ENCODE measurements at places on chromosomes 7 and 10.

GRCh38 chr10:26488344-26488743 lies 50.2 kb downstream of the APBB1IP start:
- no peak for DNase-seq

DNA sequence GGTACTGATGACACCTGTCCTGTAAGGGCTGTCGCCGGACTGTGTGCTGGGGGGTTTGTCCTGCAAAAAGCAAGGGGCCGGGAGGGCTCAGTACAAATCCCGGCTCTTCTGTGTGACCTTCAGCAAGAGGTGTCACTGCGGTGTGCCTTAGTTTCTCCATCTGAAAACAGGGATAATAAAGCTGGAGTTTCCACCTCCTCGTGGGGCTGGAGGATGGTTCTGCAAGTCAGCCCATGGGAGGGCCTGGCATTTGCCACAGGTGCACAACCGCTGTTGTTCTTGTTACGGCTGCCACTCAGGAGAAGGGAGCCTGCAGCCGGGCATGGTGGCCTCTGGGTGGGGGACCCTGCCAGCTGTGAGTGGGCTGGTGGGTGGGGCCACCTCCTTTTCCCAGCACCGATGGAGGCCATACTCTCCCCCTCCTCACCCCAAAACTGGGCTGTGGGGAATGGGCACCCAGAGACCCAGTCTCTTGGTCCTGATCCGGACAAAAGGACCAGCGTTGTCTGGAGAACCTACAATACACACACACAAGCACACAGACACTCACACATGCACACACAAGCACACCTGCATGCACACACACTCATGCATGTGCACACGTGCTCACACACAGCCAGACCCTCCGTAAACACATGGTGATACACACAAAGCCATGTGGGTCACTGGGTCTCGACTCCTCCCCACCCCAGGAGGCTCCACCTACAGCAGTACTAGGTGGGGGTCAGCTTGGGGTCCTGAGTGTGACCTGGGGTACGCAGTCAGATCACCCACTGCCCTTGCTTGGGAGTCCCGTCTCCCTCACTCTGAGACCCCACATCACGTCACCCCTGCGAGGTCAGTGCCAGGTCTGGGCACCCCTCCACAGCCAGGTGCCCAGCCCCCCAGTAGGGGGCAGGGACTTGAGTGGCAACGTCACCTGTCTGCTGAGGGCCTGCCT lies 34.1 kb downstream of the ELFN1 start:
- DNase-seq: no peak

GRCh38 chr7:143177374-143178119 lies 5.7 kb upstream of the TAS2R39 start:
- DNase-seq: no peak

GRCh38 chr7:33904681-33905388 lies 504 bp upstream of the BMPER start:
- DNase-seq: no peak

DNA sequence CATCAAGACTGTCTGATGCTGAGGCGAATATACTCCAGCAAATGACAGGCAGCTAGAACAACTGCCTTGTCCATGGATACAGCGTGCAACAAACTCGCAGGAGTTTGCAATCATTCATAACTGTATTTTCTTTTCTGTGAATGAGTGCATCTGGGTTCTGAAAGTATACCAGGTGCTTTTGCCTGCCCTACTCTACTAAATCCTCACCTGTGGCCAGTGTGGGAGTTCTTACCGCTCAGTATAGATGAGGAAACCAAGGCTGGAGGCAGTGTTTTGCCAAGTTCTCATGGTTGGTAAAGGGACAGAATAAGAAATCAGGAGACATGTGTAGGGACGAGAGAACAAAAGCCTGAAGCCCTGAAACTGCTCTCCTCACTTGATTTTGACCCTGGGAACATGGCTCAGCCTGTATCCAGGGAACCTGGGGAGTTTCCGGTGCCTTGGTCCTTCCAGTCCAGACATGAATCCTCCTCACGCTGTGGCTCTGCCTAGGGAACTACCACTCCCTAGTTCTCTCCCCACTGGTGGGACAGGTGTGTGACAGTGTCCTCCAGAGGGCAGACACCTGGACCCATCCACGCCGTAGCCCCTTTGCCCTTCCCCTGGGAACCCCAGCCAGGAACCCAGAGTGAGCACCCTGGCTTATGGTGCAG lies 142.0 kb downstream of the CDH23 start:
- no peak for DNase-seq

DNA sequence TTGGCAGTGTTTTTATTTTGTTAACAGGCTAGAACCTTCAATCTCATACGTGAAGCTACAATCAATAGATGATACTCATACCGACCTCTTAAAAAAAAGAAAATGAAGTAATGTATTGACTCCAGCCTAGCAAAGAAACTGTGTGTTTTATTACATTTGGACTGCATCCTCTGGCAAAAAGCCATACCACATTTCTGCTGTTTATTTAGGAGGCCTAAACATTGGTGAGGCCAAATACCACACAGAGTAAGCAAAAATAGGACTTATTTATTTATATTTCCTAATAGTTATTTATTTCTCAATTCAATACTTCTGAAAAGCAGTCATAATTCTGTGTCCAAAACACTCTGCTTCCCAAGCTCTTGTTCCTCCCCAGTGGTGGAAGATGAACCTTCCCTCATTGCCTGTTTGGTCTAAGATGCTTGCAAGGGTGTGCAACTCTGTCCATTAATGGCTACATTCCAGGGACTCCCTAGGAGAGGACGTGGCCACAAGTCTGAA lies 398.8 kb upstream of the KLF6 start:
- no peak for DNase-seq

- no peak for DNase-seq
These were observed 59.8 kb downstream of the MAPK8 start for GRCh38 chr10:48366261-48366660.

GRCh38 chr10:116053910-116054309 lies 219.1 kb downstream of the GFRA1 start:
- no peak for DNase-seq

DNA sequence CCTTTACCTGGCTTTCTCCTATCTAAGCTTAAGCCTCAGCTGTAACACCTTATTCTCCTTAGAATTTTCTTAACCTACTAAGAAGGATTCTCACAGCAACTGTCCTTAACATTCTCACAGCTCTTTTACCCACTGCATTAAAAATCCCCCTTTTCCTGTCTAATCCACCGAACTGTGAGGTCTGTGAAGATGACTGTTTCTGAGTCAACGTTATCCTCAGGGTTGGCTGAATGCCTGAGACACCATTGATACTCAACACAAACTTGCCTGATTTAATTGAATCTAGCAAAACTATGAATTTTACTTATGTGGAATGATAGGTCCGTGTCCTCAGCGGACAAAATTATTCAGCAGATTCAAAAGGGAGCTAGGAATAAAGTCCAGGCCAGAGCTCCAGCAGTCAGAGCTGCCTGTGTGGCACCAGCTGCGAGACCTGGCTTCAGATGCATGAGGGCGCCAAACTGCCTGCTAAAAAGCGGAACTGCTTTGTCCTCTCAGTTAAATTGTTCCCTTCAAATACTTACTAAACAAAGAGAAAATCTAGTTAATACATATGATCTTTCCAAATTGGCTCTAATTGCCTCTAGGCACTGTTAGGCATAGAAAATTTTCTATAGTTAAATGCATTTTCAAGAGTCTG lies 33.4 kb upstream of the VWDE start:
- no peak for DNase-seq

DNA sequence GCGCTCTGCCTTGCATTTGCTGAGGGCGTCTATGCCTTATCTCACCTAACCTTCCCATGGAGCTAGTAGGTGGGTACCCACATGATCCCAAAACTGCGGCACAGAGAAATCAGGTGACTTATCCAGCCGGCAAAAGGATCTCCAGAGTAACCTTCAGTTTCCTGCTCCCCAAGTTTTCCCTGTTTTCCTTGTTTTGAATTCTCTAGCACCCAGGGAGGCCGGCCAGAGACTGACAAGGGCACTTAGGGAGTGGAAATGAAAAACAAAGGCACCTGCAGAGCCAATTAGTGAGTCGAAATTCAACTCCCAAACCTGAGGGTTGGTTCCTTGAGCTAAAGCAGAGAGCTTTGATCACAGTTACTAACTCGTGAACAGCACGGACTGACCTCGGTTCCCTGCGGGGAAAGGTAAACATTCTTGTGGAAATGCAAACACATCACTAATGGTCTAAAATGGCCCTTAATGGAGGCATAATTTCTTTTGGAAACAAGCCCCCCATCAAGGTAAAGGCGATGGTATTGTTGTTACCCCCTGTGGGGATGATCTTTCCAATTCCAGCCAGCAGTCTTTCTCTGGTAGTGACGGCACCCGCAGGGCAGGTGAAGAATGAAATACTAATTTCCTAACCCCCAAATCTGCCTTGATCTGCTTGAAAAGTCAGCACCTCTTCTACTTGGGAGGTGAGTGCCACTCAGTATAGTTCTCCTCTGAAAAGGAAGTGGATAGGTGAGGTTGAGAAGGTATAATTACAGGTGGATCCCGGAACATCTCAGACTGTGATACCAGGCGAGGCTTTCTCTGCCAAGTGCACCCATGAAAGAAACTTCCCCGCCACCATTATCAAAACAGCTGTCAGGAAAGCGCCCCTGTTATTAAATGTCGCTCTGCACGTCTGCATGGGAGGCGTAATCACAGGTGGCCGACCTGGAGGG lies 365.6 kb upstream of the AUTS2 start:
- DNase-seq: no peak

GRCh38 chr10:59099481-59099880 lies 77.0 kb upstream of the PHYHIPL start:
- DNase-seq: no peak

DNA sequence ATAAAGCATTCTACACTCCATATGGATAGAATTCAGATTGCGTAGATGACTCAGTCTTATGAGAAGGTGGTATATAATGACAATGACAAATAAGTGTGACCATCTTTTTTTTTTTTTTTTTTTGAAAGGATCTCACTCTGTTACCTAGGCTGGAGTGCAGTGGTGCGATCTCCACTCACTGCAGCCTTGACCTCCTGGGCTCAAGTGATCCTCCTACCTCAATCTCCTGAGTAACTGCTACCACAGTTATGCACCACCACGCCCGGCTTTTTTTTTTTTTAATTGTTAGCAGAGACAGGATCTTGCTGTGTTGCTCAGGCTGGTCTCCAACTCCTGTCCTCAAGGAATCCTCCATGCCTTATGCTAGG lies 43.2 kb upstream of the NRP1 start:
- no peak for DNase-seq

DNA sequence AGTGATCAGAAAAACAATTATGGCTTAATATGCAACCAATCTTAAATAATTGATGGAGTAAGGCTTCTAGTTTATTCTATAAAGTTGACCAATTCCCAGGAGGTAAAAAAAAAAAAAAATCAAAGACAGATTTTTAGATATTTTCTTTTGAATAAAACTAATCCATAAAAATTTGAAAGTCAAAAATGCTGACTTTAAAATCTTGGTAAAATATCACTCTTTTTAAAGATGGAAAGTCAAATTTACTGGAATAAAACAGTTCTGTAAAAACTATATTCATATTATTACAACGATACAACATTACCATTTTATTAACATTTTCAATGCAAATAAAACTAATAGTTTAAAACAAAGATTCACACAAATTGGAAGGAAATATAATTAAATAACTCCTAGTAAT lies 5.4 kb downstream of the RELN start:
- DNase-seq: no peak

- no peak for DNase-seq
These were observed 124.9 kb upstream of the HDAC9 start for GRCh38 chr7:18370633-18371032.

DNA sequence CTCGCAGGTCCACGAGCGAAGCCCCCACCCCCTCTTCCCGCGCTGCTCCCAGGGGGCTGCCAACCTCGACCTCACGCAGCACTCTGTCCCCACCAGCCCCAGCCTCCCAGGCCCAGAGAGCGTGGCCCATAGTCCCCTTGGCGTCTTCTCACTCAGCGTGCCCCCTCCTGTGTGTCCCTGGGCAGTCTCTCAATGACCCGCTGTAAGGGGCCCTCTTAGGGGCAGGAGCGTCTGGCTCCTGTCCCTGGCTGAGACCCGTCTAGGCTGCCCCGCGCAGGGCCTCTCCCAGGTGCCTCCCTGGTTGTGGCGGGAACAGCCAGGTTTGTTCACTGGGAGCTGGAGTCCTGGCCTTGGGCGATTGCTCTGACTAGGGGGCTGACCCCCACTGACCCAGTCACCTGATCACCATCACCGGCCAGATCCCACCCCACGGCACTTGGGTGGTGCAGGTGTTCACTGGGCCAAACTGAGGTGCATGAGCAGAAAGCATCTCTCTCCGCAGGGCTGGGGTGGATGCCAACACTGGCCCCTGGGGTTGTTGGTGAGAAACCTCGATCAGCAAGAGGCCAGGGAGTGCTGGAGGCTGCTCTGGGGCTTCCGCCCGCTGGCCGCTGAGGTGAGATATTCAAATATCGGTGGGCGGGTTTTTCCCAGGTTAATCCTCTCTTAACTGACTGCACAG lies 12.6 kb upstream of the WDFY4 start:
- DNase-seq: no peak

DNA sequence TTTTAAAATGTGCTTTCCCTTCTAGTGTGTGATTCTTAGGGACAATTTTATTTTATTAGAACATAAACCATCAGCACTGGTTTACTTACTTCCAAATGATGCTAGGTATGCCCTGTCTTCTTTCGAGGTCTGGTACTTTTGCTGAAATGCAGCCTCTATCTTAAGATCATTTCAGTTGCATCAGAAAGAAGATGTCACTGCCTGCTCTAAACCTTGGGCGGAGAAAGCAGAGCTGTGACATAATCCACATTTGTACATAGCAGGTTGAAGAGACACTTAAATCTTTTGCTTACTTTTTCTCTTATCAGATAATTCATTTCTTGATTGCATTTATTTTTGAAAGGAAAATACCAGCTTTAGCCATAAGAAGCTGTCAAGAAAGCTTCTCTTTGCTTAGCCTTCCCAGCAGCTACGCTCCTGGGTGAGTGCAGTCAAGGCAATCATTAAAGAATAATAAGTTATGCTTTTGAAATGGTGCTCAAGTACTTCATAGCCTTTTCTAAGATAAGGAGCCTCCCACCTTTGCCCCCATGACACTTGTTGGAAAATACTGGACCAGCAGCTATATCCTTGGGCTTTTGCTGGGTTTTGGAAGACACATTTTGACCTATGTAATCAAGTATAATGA lies 108.4 kb upstream of the SAMD8 start:
- DNase-seq: no peak

GRCh38 chr7:6016653-6016966 lies 7.5 kb downstream of the AIMP2 start:
- DNase-seq: no peak

DNA sequence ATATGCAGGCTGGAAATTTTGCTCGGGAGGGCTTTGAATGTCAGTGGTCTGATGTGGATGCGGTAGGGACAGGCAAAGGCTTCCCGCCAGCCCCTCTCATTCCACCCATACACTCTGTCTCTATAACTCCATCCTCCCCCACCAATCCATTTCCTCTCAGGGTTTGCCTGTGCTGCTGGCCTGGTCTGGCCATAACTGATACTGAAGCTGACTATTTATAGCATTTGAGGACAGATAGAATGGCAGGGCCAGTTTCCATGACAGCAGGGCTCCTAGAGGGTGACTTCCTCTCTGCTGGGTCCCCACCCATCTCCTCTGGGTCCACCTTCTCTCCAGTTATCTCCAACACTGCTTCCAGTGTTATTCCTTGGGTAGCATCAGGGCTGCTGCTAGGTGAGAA lies 6.6 kb upstream of the PDLIM1 start:
- DNase-seq: no peak
